ENCODE measurements at places on chromosomes 6 and 20.

GRCh38 chr6:35363293-35363750 lies 21.0 kb downstream of the PPARD start:
- DNase-seq: no peak

DNA sequence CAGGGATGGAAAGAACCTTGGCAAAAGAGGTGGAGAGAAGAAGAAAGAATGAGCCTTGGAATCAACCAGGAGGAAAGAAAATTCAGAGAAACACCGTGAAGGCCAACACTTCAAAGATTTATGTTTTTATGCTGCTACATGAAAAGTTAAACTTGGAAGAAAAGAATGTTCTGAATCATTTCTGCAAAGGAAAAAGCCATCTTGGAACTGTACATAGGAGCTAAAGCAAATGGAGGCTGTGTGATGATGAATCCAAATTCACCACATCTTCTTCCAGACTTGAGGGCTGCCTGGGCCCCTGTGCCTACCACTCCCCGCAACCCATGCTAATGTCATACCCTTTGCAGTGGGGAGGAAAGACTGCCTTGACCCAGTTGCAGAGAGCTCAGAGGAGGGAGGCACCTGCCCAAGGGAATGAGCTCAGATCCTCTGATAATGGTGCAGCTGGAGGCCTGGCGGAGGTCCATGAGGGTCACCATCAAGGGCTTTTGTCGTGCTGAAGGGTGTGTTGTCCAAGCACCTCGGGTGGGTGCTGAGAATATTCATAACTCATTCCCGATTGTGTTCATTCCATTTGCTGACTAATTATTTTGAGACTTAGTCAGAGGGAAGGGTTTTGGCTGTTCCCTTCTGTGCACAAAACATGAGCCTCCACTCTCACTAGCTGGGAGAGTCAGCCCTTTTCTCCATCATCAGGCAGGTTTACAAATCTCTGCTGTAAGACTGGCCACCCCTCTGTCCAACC lies 245.8 kb upstream of the JAG1 start:
- DNase-seq: no peak

GRCh38 chr20:64025101-64025825 lies 10.7 kb upstream of the C20orf204 start:
- DNase-seq: no peak

- no peak for DNase-seq
These were observed 153.3 kb upstream of the SNX9 start for GRCh38 chr6:157669747-157670216.

- no peak for DNase-seq
These were observed 37.0 kb downstream of the BPIFB1 start for GRCh38 chr20:33320006-33320405.

- DNase-seq: no peak
These were observed 3.2 kb upstream of the EEF1A2 start for GRCh38 chr20:63501818-63502670.

DNA sequence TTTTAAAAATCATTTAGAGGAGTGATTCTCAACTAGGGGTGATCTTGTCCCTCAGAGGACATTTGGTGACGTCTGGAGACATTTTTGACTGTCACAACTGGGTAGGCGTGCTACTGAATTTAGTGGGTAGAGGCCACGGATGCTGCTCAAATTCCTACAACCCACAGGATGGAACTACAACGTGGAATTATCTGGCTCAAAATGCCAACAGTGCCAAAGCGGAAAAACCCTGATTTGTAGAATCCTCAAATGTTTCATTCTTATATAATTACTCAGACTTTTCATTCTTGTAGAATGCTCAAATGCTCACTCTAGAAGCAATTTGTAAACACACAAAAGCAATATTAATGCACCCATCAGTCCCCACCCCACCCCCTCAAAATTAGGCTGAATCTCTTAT lies 229.8 kb downstream of the ZMYND8 start:
- DNase-seq: no peak

DNA sequence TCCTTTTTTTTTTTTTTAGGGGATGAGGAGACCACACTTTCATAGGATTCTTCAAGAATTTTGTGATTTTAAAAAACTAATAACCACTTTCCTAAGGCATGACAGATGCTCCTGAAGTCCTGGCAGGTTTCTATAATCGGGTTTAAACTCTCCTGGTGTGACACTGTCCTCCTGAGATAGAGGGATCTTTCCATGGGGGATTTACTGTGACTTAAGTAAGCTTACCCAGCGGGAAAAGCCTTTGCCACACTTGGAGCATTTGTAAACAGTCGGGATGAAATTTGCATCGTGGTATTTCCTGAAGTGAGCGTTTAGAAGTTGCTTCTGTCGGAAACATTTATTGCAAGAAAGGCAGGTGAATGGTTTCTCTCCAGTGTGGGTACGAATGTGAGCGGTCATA lies 16.6 kb downstream of the CTCFL start:
- DNase-seq: no peak

DNA sequence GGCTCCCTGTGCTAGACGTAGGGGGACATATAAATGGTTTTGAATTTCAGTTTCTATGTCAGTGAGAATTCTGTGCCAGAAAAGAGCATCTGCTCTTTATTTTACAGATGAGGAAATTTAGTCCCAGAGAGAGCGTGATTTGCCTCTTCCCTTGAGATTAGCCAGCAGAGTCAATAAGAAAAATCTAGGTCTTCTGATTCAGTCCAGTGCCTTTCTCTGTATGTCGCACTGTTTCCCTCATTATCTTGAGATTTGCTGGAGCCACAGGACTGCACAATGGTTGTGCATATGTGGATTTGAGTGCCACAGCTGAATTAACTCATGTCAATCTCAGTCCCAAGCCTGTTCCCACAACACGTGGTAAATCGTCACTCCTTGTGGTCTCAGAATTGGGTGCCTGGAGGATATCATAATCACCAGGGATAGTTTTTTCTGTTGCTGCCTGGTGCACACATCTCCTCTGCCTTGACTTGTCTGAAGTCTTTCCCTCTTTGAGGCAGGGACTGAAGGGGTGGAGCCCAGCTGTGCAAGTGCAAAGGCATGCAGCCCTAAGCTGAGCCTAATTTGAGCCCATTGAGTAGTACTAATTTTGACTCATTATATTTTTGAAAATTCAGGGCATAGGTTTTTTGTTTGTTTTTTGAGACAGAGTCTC lies 276.7 kb downstream of the SOX4 start:
- DNase-seq: no peak

DNA sequence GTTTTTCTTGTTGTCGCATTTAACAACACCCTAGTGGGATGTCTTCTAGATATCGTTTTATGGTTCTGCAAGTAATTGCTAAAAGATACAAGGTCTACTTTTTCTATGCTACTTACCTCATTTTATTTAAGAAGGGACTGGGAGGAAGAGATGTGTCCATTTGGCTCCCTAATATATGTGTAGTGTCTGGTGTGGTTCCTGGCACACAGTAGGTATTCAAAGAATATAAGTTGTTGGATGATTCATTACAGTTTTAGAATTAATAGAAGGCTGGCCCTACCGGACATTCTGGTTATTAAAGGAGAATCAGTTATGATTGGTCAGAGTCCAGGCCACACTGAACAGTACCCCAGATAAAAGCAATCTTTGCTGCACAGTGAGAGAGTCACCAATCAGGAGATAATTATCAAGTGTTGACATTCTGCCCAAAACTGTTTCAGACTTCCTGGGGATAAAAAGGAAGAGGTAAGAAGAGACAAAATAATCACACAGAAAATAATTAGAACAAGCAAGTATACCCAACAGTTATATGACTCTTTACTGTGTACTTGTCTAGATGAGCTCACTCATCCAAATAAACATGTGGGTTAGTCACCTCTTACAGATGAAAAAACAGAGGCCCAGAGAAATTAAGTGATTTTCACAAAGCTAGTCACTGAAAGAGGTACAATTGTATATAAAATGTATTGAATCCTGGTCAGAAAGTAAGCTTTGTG lies 7.0 kb downstream of the TMEM244 start:
- no peak for DNase-seq

DNA sequence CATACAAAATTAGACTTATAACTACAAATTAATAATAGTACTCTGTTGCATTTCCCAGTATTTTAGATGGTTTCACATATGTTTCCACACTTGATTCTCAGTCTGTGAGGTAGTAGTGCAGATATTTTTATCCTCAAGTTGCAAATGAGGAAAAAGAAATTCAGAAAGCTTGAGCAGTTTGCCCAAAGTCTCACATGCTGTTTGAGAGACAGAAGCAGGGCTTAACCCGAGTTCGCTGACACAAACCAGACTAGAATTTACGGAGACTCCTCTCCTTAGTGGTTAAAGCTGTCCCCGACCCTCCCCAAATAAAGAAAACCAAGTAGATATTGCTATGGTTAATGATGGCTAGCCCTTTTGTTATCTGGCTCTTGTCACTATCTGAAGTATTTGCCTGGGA lies 126.2 kb downstream of the TIAM2 start:
- DNase-seq: no peak

- no peak for DNase-seq
These were observed 23.8 kb downstream of the MYT1 start for GRCh38 chr20:64188091-64188490.

DNA sequence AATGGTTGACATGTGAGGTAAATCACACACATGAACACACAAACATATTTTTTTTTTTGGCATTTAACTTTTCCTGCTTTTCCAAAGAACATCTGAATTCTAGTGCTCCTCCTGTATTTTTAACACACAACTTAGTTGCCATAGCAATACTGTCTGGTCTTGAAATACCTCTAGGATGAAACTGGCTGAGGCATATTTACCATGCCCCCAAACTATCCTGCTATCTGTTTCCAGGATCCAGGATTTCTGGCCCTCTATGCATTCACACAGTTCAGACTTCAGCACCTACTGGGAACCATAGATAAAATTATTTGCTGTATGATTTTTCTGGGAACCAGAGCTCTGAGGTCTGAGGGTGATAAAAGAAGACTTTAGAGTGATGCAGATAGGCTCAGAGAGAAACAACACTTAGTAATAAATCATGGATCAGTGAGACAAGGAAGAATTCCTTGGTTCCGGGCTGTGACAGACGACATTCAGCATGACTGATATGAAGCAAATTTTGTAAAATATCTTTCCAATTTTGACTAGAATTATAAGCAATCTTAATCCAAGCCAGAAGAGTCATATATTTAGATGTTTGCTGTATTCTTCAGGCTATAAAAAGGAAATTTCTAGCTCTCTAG lies 359.7 kb downstream of the BTBD9 start:
- DNase-seq: no peak

DNA sequence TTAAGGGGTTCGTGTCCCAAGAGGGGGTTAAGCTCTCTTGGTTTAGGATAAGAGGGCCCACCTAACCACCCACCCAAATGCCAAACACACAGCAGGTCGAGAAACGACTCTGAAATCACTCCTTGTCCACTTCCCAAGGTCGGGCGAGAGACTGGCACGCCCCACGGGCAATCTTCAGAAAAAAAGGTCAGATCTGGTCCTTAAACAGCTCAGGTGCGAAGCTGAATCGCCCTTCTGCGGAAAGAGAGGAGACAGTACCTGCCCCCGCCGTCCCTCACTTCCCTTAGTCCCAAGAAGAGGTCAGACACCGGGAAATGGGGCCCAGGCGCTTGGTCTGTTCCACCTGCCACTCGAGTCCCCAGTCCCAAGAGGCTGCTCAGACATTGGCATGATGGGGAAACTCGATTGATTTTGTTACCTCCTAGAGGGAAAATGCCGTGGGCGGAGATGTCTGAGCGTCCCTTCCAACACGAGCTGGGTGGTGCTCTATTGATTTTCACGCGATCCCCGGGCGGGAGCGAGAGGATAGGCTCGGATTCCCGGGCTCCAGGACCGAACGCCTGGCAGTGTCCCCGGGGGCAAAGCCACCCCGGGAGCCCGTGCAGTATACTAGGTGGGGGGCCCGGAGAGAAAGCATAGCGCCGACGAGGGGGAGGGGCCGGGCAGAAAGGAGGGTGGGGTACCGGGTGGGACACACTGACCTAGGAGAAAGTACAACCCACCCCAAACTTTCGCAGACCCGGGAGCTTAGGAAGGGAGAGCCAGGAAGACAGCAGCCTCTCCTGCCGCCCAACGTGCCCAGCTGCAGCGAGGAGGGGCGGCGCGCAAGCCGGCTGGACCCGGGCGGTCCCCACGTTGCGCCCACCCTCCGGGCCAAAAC lies 1.1 kb upstream of the SAMD5 start:
- DNase-seq: no peak

DNA sequence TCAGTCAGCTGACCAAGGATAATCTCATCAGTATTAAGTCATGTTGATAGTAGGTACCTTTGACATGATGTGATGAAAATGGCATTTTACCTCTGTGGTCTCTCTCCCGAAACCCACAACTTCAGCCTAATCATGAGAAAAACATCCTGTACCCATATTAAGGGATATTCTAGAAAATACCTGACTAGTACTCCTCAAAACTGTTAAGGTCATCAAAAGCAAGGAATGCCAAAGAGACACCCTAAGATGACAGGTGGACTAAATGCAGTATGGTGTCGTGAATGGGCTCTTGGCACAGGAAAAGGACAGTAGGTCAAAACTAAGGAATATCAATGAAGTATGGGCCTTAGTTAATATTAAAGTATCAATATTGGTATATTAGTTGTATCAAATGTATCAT lies 221.4 kb downstream of the PLCB1 start:
- DNase-seq: no peak

DNA sequence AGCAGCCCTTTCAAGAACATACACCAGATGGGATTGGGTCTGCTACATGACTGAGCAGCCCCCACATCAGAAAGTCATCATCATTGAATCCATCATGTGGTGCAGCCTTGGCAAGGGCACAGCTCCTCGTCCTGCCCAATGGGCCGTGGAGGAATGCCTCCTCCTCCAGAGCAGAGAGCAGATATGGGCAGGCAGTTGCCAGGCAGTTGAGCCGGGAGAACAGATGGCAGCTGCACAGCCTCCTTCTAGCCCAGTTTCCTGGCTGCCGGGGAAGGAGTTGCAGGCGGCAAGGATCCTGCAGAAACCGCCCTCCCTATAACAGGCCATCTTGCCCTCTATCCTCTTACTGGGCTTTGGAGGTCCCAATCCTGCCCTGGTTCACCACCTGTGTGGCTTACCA lies 11.9 kb upstream of the ZFAND3 start:
- no peak for DNase-seq

DNA sequence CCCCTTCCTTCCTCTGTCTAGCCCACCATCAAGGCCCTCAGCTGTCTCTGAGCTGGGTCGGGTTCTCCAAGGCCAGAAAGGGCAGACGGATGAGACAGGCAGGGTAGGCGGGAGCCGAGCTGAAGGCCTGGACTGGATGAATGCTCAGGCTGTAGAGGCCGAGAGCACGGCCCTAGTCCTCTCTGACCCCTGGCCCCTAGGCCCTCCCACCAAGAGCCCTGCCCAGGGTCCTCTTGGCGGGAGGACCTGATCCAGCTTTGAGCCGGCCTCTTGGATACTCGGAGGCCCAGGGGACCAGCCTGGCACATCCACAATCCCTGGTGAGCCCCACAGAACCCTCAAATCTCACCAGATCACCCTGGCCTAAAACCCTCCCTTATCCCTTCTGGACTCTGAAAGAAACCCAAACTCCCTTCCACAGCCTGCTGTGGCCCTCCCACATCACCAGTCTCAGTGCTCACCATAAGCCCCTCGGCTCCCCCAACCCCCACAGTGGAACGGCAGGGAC lies 8.2 kb downstream of the ADISSP start:
- no peak for DNase-seq

GRCh38 chr6:3314621-3315467 lies 56.1 kb downstream of the PSMG4 start:
- DNase-seq: no peak
